ENCODE measurements at places on chromosomes 7 and 10.

- no peak for DNase-seq
These were observed 59.1 kb downstream of the ZNF365 start for GRCh38 chr10:62433181-62433692.

- DNase-seq: peak; percentile 55
These were observed 3.8 kb upstream of the DDX50 start for GRCh38 chr10:68897336-68897741.

DNA sequence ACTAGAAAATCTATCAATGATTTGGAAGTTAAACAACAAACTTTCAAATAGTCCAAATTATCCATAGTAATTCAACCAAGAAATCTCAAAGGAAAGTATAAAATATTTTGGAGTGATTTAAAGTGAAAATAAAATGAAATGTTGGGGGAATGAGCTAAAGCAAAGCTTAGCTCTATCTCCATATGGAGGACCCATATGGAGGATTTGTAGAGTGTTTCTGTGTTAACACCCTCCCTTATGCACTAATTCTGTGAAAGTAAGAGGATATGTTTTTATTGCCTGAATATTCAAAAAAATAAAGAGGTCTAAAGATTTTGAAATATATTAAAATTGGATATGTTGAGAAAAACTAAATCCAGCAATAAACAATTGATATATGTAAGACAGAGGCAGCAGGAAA is 31.6 kb downstream of the CDC14C start:
- DNase-seq: no peak

DNA sequence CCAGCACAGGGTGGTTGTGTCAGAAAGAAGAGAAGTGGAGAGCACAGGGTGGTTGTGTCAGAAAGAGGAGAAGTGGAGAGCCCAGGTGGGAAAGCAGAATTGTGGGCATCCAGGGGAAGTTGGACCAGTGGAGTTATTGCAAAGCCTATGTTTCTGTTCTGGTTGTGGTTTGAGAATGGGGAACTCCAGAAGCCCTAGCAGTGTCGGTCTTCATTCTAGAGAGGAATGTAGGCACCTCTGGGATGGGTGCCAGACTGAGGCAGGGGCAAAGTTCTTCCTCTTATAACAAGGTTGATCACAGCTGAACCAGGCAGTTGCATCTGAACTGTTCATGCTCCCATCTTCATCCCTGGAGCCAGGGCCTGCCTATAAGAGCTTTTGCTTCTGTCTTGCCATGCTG is 954 bp downstream of the FSCN3 start:
- no peak for DNase-seq

- DNase-seq: no peak
These were observed 142.7 kb downstream of the SDK1 start for GRCh38 chr7:3443716-3444115.

DNA sequence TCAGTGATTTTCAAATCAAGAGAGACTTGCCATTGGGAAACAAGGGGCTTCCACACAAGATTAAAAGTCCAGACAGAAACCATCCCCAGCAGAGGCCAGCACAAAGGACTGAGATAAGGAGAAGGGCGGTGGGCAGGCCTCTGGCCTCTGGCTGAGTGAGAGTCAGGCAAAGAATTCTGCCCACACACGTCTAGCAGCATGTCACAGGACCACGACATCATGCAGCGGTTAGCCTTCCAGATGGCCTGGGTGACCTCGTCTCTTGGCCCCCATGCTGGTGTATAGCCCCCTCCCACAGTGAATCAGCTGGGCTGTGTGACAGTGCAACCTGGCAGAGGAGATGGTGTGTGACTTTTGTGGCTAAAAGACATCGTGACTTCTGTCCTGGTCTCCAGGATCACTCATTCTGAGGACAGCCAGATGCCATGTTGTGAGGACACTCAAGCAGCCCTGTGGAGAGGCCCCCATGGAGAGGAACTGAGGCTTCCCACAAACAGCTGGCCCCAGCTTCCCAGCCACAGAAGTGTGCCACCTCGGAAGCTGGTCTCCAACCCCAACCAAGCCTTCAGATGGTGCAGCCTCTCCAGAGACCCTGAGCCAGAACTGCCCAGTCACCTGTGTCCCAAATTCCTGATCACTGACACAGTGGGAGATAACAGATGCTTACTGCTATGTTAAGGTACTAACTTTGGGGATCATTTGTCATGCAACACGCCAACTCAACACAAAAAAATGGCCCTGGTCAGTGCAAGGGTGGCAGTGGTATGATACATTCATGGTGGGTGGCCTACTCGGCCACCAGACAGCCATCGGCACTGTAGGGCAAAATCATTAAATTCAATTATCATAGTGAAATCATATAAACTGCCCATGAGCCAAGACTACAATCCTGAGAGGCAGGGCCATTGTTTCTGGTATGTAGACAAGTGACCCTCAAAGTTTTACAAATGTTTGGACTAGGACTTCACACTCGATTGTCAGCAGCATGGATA is 73.2 kb downstream of the TNS3 start:
- DNase-seq: no peak

GRCh38 chr10:61852261-61852660 is 49.2 kb upstream of the ARID5B start:
- no peak for DNase-seq

DNA sequence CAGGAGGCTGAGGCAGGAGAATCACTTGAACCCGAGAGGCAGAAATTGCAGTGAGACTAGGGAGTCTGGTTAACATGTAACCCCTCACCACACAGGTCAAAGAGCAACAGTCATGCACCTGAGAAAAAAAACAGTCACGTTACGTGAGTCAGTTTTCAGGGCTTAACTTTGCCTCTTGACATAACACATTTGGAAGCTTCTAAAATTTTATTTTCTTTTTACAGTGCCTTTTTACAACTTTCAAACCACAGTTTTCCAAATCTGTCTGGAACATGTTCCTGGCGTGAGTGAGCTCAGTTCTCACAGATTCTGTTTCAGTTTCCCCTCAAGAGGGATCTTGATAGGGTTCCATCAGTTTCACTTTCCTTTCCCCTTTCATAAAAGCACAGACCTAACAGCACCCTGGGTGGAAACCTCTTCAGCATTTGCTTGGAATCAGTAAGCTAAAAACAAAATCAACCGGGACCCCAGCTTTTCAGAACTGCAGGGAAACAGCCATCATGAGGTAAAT is 4.4 kb downstream of the IFIT3 start:
- DNase-seq: no peak
